ENCODE measurements at places on chromosomes 3 and 15.

DNA sequence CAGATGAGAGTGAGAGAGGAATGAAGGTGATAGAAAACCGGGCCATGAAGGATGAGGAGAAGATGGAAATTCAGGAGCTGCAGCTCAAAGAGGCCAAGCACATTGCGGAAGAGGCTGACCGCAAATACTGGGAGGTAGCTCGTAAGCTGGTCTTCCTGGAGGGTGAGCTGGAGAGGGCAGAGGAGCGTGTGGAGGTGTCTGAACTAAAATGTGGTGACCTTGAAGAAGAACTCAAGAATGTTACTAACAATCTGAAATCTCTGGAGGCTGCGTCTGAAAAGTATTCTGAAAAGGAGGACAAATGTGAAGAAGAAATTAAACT lies 88.9 kb downstream of the EOMES start:
- H3K27me3 ChIP-seq: no peaks in the 10 kb centered on the region
- H3K36me3 ChIP-seq: no peaks in the 10 kb centered on the region
- no peak overlapping the region for H3K27ac ChIP-seq
- DNase-seq: no peak
- no peaks in the 10 kb centered on the region for H3K4me1 ChIP-seq

- no peak overlapping the region for H3K4me3 ChIP-seq
- no peaks in the 10 kb centered on the region for H3K27me3 ChIP-seq
- no peak overlapping the region for H3K27ac ChIP-seq
- H3K4me1 ChIP-seq: no peaks in the 10 kb centered on the region
- no peak for DNase-seq
Observed at GRCh38 chr15:90968434-90968833, 13.8 kb downstream of the RCCD1 start.

DNA sequence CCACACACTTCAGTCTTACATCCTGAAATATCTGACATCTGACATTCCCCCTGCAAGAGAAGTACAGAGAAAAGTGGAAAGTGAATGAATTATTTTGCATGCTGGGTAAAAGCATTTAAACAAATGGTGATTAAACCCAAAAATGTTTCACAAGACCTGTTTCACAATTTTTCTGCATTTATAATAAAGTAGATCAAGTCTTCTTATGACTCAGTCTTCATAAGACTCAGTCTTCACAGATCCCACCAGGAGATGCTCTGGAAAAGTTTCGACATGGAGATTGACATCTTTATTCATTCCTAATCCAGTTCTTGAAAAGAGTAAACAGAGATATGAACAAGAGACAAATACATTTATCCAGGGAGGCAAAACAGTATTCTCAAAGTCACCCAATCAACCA lies 13.2 kb upstream of the EDC3 start:
- no peaks in the 10 kb centered on the region for H3K36me3 ChIP-seq
- no peak overlapping the region for H3K4me3 ChIP-seq
- H3K27ac ChIP-seq: no peak overlapping the region
- H3K4me1 ChIP-seq: no peaks in the 10 kb centered on the region
- H3K27me3 ChIP-seq: no peaks in the 10 kb centered on the region

DNA sequence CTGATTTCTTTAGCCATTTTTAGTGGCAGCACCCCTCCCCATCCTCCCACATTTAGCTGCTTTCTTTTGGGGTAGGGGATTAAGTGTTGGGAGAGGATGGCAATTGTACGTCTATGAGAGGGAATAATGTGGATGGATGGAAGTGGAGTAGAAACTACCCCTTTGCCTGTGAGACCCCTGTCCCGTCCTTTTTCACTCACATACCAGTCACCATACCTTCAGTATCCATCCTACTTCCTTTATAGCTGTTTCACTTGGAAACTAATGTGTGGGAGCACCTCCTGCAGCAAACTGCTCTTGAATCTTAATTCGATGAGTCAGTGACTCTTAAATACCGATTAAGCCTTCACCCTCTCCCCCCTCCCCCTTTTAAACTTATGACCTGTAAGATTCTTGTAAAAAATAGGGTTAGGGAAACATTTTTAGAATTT lies 730 bp downstream of the SPRED1 start:
- peak overlapping the region; percentile 100 for H3K4me3 ChIP-seq
- DNase-seq: no peak
- H3K4me1 ChIP-seq: peaks cover 8% of the 10 kb centered on the region
- no peaks in the 10 kb centered on the region for H3K27me3 ChIP-seq
- H3K36me3 ChIP-seq: peaks cover 7% of the 10 kb centered on the region

- no peak overlapping the region for H3K27ac ChIP-seq
- no peaks in the 10 kb centered on the region for H3K36me3 ChIP-seq
- no peaks in the 10 kb centered on the region for H3K27me3 ChIP-seq
Observed at GRCh38 chr3:146546366-146546965, 2.1 kb upstream of the PLSCR1 start.

DNA sequence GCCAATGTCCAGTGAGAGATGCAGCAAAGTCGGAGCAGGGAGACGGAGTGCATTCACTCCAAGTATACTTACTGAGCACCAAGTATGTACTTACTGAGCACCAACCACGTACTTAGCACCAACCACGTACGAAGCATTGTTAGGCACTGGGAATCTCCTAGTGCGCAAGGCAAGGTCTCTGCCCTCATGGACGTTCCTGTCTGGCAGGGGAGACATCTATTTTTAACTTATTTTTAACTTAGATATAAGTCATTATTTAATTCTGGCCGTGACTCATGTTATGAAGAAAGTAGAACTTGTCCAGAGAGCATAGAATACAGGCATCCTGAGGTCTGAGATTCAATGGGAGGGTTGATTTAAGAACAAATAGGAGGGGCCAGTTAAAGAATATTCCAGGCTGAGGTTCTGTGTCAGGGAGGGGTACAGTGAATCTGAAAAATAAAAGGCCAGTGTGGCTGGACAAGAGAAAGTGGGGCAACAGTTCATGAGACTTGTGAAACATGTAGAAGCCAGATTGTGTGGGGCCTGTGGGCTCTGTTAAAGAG lies 9.3 kb upstream of the LRRC31 start:
- no peak for DNase-seq
- H3K27me3 ChIP-seq: no peaks in the 10 kb centered on the region
- no peaks in the 10 kb centered on the region for H3K36me3 ChIP-seq
- H3K4me3 ChIP-seq: no peak overlapping the region

DNA sequence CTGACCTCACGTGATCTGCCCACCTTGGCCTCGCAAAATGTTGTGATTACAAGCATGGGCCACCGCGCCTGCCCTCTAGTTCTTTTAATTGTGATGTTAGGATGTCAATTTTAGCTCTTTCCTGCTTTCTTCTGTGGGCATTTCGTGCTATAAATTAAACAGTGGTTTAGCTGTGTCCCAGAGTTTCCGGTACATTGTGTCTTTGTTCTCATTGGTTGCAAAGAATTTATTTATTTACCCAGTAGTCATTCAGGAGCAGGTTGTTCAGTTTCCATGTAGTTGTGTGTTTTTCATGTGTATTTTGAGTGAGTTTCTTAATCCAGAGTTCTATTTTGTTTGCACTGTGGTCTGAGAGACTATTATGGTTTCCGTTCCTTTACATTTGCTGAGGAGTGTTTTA lies 30.1 kb downstream of the MYRIP start:
- H3K27ac ChIP-seq: no peak overlapping the region
- no peak for DNase-seq
- no peaks in the 10 kb centered on the region for H3K4me1 ChIP-seq
- no peaks in the 10 kb centered on the region for H3K27me3 ChIP-seq
- no peak overlapping the region for H3K4me3 ChIP-seq

DNA sequence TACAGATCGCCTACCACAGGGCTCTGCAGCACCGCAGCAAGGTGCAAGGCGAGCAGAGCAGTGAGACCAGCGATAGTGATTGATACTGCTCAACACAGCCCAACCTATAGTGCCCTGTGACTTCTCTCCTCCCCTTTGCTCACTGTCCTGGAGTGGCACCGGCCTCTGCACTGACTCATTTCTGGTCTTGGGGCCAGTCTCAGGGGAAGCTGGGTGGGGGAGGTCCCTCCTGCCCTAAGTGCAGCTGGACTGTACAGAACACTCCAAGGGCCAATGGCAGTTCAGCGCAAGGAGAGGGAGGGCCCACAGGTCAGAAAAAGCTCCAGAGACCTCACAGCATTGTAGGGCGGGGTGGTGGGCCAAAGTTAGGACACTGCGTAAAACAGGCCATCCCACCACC lies 2.5 kb upstream of the OGG1 start:
- H3K36me3 ChIP-seq: peaks cover 56% of the 10 kb centered on the region
- no peak for DNase-seq
- H3K4me3 ChIP-seq: no peak overlapping the region
- H3K4me1 ChIP-seq: no peaks in the 10 kb centered on the region

- H3K27me3 ChIP-seq: no peaks in the 10 kb centered on the region
- no peak overlapping the region for H3K27ac ChIP-seq
- no peak overlapping the region for H3K4me3 ChIP-seq
- no peaks in the 10 kb centered on the region for H3K4me1 ChIP-seq
Observed at GRCh38 chr3:69329892-69330291, 56.0 kb downstream of the FRMD4B start.

GRCh38 chr15:59237924-59238331 lies 31.3 kb downstream of the LDHAL6B start:
- peaks cover 3% of the 10 kb centered on the region for H3K4me1 ChIP-seq
- H3K27ac ChIP-seq: no peak overlapping the region
- peaks cover 22% of the 10 kb centered on the region for H3K36me3 ChIP-seq
- DNase-seq: no peak

DNA sequence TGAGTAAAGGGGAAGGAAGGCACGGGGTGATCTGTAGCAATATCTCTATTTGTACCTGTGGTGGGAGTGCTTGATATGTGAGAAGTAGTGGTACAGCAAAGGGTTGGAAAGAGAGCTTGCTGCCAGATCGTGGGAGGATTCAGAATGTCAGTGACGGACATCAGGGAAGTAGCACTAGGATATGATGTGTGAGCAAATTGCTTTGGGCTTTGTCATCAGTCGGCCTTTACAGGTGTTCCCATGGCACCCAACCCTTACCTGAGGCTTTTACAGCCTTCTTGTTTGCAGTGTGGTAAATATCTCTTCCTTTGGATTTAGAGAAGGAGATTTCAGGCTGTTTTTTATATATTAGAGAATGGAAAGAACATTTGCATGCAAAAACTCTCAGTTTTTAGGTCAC lies 29.8 kb downstream of the IL1RAP start:
- no peak for DNase-seq
- H3K36me3 ChIP-seq: no peaks in the 10 kb centered on the region
- no peak overlapping the region for H3K27ac ChIP-seq
- H3K4me3 ChIP-seq: no peak overlapping the region
- H3K27me3 ChIP-seq: peaks cover 15% of the 10 kb centered on the region
- peaks cover 6% of the 10 kb centered on the region for H3K4me1 ChIP-seq

DNA sequence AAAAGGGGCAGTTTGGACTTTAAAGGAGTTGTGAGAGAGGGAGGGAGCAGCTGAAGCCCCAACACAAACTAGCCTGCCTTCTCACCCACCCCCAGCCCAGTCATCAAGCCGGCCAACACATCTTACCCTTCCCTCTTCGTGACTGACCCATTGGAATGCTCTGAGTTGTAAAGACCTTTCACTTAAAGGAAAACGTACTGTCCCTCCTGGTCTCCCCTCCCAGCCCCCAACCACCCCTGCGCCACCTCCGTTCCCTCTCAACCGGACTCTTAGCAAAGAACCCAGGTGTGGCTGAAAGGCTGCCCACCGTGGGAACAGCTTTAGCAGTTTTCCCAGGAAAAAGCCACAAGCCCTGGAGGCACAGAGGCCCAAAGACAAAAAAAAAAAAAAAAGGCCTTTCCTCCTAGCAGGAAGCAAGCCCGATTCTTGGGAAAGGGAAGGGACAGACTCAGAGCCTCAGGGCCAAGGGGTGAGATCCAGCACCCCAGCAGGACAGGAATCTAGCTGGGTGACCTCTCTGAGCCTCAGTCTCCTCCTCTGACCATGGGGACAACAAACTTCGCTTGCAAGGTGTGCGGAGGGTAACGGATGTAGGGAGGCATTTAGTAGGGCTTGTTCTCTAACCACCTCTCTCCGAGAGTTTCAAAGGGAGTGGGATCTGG lies 2.4 kb downstream of the CYP11A1 start:
- H3K27me3 ChIP-seq: no peaks in the 10 kb centered on the region
- peak; percentile 41 for DNase-seq
- H3K27ac ChIP-seq: no peak overlapping the region
- peaks cover 2% of the 10 kb centered on the region for H3K4me1 ChIP-seq
- 0 out of 3 replicates have a peak, but pooled peaks cover 2% of the 10 kb centered on the region for H3K36me3 ChIP-seq
- H3K4me3 ChIP-seq: peak overlapping the region; percentile 67

GRCh38 chr15:70198441-70199123 lies 100.9 kb upstream of the TLE3 start:
- no peaks in the 10 kb centered on the region for H3K36me3 ChIP-seq
- H3K27ac ChIP-seq: no peak overlapping the region
- peaks cover 2% of the 10 kb centered on the region for H3K4me1 ChIP-seq
- no peaks in the 10 kb centered on the region for H3K27me3 ChIP-seq
- H3K4me3 ChIP-seq: no peak overlapping the region

DNA sequence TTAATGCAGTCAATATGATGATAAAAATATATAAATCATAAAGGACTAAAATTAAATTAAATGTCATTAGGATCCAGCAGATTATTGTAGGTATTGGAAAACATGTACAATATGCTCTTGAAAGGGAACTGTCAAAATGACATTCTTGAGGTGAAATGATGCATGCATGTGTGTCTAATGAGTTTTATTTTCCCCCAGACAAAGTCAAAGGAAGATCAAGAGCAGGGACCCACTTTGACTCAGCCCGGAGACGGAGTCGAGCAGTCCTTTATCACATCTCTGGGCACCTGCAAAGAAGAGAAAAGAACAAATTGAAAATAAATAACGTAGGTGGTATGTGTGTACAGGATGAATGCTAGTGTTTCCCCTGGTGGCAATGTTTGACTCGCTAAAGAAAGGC lies 194.1 kb downstream of the KCNH8 start:
- no peak for DNase-seq
- no peak overlapping the region for H3K27ac ChIP-seq
- H3K4me1 ChIP-seq: no peaks in the 10 kb centered on the region
- H3K36me3 ChIP-seq: no peaks in the 10 kb centered on the region

GRCh38 chr3:56800130-56800831 lies 1.5 kb downstream of the ARHGEF3 start:
- peak overlapping the region; percentile 77 for H3K4me3 ChIP-seq
- no peak overlapping the region for H3K27ac ChIP-seq
- no peak for DNase-seq

- no peaks in the 10 kb centered on the region for H3K36me3 ChIP-seq
- no peak for DNase-seq
- no peaks in the 10 kb centered on the region for H3K27me3 ChIP-seq
- no peaks in the 10 kb centered on the region for H3K4me1 ChIP-seq
Observed at GRCh38 chr3:124962403-124962940, 27.9 kb upstream of the MUC13 start.

GRCh38 chr3:130640027-130640426 lies 106.6 kb downstream of the PIK3R4 start:
- H3K36me3 ChIP-seq: no peaks in the 10 kb centered on the region
- DNase-seq: no peak
- H3K4me3 ChIP-seq: no peak overlapping the region

DNA sequence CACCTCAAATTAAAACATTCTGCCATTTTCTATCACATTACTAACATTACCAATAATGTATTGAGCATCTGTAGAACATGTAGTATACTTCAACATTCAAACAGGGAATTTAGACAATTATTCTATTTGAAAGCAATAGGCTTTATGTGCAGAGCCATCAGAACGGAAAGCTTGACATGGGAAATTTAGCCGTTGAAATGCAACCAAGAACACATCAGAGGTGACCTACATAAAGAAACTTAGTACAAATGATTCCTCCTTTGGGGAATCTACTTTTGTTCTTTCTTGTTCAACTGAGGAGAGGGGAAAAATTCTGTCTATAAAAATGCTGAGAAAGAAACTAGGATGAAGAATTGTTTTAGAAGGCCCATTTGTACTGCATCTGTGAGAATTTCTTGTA lies 38.6 kb upstream of the RBMS3 start:
- DNase-seq: no peak
- peaks cover 7% of the 10 kb centered on the region for H3K36me3 ChIP-seq
- H3K4me1 ChIP-seq: peaks cover 5% of the 10 kb centered on the region
- H3K4me3 ChIP-seq: no peak overlapping the region

GRCh38 chr15:64686130-64686735 lies 89.2 kb downstream of the RBPMS2 start:
- no peak overlapping the region for H3K27ac ChIP-seq
- peak; percentile 35 for DNase-seq
- H3K4me3 ChIP-seq: no peak overlapping the region
- H3K36me3 ChIP-seq: peaks cover 48% of the 10 kb centered on the region
